Stimulated activated CD8-positive, alpha-beta memory T cell treated with anti-CD3 and anti-CD28 coated beads, Interleukin-4, amount 100 ng/mL, for 4 hours (primary cell): ENCODE measurements at places on chromosomes 7 and 10.

- no peak for DNase-seq
Observed at GRCh38 chr7:756928-757560, 30.0 kb upstream of the PRKAR1B start.

- DNase-seq, result no peak
Observed at GRCh38 chr10:86231796-86232560, 134.6 kb downstream of the GRID1 start.

- no peak for DNase-seq
Observed at GRCh38 chr7:23275912-23276311, 23.2 kb upstream of the MALSU1 start.

GRCh38 chr7:149422162-149422913, 38.5 kb downstream of the ZNF777 start:
- DNase-seq, result peak; percentile 47

DNA sequence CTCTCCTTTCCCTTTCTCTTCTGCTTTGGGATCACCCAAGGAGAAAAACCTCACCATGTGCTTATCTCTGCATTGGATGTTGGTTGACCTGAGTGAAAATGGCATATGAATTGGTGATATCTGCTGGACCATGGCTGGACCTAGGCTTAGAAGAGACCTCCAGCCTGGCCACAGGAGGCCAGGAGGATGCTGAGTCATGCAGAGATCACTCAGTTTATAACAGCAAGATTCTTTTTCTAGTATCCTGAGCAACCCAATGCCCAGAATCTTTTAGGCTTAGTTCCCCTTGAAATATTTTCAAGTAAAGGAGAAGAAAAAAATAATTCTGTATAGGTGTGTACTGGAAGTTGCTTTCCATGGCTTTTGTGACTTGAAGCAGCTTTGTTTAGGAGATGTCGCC, 236.3 kb downstream of the KLF6 start:
- no peak for DNase-seq

- no peak for DNase-seq
Observed at GRCh38 chr10:79084012-79084971, 15.5 kb downstream of the ZMIZ1 start.

GRCh38 chr10:119502209-119502608, 40.3 kb downstream of the RGS10 start:
- DNase-seq, result peak; percentile 45

DNA sequence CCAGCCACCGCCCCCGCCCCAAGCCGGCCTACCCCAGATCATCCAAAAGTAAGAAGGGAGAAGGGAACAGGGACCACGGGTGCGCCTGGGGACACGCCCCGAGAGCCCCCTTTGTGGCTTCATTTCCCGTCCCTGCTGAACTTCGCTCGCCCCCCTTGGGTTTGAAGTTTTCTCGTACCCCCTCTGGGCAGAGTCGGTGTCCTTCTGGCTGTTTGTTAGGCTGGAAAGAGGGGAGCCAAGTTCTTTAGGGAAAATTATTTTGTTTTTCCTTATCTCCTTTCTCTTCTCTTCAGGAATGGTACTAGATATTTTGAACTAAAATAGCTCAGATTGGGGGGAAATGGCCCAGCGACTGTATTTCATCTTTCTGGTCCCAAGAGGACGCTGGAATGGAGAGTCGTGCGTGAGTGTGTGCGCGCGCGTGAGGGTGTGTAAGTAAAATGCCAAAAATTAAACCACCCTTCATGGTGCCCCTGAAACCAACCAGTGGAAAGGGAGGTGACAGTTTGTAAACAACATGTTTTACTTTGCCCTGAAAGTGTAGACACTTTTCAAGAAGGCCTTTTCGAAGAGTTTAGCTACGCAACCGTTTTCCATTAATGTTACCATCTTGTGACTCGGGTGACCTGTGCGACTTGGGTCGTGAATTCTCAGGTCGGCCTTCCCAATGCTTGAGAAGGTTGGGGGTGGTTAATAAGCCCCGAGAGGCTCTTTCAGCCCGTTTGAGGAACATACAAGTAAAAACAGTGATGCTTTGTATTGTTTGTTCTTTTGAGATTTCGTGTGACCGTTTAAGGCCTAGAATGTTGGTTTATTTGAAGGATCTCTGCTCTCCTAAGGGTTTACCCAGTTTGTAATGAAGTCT, 694 bp downstream of the RBM20 start:
- DNase-seq, result no peak

GRCh38 chr7:108004220-108005142, 1.5 kb upstream of the LAMB1 start:
- DNase-seq, result no peak

- DNase-seq, result no peak
Observed at GRCh38 chr10:128912568-128913311, 554.3 kb upstream of the MGMT start.
